H7 (cell line): ENCODE measurements at places on chromosomes 12 and 14.
A peak's percentile ranks its signal among the peaks of the same experiment; 100 is the strongest.

DNA sequence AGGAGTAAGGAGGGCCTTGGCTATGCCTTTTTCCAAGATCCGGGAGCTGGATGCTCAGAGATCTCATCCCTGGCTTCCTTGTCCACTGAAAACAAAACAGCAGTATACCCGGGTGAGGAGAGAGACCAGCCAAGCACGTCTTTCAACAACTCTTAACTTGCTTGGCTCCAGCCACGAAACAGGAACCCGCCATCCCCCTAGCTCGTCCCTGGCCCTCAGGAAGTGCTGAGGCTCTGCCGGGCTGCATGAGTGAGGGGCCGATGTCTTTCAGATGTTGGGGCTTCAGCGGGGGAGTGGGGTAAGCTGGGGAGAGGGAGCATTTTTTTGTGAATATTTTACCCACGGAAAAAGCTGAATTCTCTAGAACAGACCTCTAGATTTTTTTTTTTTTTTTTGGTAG, 231.1 kb downstream of the CACNA1C start:
- DNase-seq = no peak

- DNase-seq = no peak
These were observed 31.0 kb upstream of the GALNT9 start for GRCh38 chr12:132360410-132360809.

- DNase-seq = peak; percentile 38
These were observed 5.4 kb downstream of the FOXJ2 start for GRCh38 chr12:8037947-8038346.

GRCh38 chr14:53144244-53144643, 8.9 kb downstream of the DDHD1 start:
- no peak for DNase-seq

DNA sequence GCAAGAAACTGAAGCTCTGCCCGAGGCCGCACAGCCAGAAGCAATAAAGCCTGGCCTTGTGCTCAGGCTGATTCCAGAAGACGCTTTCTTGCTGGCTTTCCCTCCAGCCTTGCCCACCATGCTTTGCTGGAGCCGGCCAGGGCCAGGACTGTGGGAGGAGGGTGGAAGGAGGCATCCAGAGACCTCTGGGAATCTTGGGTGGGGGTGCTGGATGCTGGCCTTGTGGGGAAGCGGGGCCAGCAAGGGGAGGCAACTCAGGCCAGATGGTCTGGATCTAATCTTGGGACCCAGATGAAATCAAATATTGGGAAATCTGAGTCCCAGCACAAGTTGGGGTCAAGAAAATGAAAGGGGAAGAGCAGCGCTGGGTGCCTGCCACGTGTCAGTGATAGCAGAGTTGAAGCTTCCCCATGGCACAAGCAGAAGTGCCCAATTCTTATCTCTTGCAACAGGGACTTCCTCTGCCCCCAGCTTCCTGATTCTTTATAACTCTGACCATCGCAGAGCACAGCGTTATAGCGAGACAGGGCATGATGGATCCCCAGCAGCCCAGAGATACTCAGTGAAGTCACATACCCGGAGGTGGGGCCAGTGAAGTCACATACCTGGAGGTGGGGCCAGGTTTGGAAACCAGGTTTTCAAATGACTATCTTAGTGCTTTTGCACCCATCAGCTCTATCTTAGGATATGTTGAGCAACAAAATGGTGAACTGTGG, 6.4 kb upstream of the RABGGTA start:
- DNase-seq = no peak
